ENCODE measurements at places on chromosomes 12 and 14. TPM values are rescaled to one million over a fixed set of nuclear protein-coding genes. Genes with fewer than 3 reads are reported as not detected.

VDR gene
- 13.6 TPM for total RNA-seq

KRT2 gene
- total RNA-seq, result not detected

POU6F1 gene
- 4.1 TPM for total RNA-seq

IKBIP gene
- total RNA-seq, result 10.9 TPM

DNA sequence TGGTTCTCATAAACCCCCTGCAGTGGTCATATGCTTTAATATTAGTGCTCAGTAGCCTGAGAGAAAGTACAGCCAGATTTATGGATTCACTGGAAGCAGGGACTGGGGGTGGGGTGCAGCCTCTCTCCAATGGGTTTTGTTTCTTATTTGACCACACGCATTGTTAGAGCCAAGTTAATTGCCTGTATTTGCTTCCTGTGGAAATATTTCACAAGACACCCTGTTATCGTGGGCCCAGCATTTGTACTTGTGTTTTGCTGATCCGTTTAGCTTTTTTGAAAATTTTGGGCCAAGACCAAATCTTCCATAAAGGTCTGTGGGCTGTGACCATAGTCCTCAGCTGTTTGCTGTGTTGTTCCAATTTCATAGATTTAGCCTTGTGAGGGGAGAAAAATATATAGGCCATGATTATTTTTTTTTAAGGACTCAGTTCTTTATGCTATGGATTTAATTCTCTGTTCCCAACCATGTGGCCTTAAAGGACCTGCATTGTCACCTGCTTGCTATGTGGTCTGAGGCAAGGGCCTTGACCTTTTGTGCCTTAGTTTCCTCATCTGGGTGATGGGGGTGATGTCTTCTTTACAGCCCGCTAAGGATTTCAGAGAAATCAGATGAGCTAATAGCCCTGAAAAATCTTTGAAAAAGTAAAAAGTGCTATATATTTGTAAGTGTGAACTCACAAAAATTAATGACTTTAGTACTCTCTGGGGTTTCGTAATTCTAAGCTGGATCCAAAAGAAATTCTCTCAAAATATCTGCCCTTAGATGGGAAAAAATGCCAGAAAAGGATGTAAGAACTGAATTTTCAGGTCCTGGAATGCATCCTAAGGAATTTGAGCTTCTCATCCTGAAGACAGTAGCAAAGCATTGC is 370.2 kb downstream of the DPF3 start:
- DNase-seq, result no peak
- H3K27ac ChIP-seq, result no peak overlapping the region
- H3K27me3 ChIP-seq, result no peaks in the 10 kb centered on the region
- no peak overlapping the region for H3K4me3 ChIP-seq

- H3K36me3 ChIP-seq, result no peaks in the 10 kb centered on the region
- H3K4me3 ChIP-seq, result no peak overlapping the region
- H3K4me1 ChIP-seq, result peaks cover 74% of the 10 kb centered on the region
- H3K27me3 ChIP-seq, result no peaks in the 10 kb centered on the region
Measured at GRCh38 chr12:88552610-88553079, 27.6 kb downstream of the KITLG start.

GRCh38 chr14:57482120-57482519 is 11.5 kb downstream of the CCDC198 start:
- H3K27ac ChIP-seq, result no peak overlapping the region
- H3K4me1 ChIP-seq, result no peaks in the 10 kb centered on the region
- DNase-seq, result no peak
- no peak overlapping the region for H3K4me3 ChIP-seq

DNA sequence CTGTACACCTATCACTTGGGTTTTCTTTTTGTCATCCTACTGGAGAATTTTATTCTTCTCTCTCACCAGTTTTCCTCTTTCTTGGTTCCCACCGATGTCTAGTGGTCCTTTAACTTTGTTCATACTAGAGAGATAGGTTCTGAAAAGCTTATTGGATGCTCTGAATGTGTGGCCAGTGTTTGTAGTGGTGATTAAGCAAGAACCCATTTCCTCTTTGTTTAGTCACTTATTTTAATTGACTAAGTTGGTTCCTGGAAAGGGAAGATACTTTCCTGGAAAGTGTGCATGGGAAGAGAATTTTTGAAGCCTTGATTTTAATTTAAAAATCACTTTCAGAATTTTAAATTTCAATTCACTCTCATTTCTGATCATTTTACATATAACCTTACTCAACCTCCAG is 127.2 kb downstream of the OTOGL start:
- no peaks in the 10 kb centered on the region for H3K4me1 ChIP-seq
- H3K27me3 ChIP-seq, result no peaks in the 10 kb centered on the region
- no peak overlapping the region for H3K27ac ChIP-seq
- H3K4me3 ChIP-seq, result no peak overlapping the region

DNA sequence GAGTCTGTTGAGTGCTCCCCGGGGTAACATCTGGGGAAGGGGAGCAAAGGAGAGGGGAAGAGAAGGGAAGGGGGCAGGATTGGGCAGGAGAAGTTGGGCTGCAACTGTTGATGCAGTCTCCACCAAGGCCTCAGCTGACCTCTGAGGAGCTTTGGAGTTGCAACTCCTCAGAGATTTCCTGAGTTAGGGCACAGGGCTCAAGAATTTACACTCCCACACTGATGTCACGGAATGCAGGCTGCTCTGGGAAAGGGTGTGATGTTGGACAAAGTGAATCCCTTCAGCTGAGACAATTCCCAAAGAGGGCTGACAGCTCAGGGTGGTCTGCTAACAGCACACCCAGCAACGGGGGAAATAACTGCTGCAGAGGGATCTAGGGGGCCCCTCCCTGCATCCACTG is 295.6 kb downstream of the PCNX1 start:
- no peaks in the 10 kb centered on the region for H3K36me3 ChIP-seq
- no peak overlapping the region for H3K4me3 ChIP-seq
- peak overlapping the region; percentile 40 for H3K27ac ChIP-seq
- H3K27me3 ChIP-seq, result no peaks in the 10 kb centered on the region

GRCh38 chr12:1360441-1361210 is 233.8 kb downstream of the FBXL14 start:
- H3K27me3 ChIP-seq, result no peaks in the 10 kb centered on the region
- no peaks in the 10 kb centered on the region for H3K36me3 ChIP-seq
- H3K4me1 ChIP-seq, result peaks cover 11% of the 10 kb centered on the region
- H3K4me3 ChIP-seq, result no peak overlapping the region

Measured in Caco-2 (cell line).